Ovary (tissue), 10 donors: ENCODE measurements at places on chromosomes 7 and 10. TPM values are rescaled to one million over a fixed set of nuclear protein-coding genes. Genes with fewer than 3 reads are reported as not detected.
A peak's percentile ranks its signal among the peaks of the same experiment; 100 is the strongest.

Gene AKR1D1
- total RNA-seq = not detected

Gene USP54
- total RNA-seq = 31.7 TPM

Gene NPY
- not detected for total RNA-seq

Gene PTCD1
- total RNA-seq = 5.6 TPM

Gene LDB3
- total RNA-seq = 2.1 TPM

Gene PPP1R3C
- 2.9 TPM for total RNA-seq

Gene APBB1IP
- 1.2 TPM for total RNA-seq

DNA sequence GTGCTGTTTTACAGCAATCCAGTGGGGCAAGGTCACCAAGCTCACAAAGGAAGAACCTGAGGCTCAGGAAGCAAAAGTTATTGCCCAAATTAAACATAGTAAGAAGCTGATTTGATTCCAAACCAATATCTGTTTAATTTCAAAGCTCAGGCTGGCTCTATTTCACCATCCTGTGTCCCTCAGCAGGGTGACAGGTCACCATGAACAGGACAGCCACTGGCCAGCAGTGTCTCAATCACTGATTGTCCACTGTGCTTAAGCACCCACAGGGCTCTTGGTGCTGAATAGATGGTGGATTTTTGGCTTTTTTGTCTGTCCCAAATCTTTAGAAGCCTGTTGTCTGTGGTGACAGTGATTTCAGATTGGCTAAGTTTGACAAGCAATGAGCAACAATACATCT lies 146.4 kb upstream of the ZNF32 start:
- DNase-seq = no peak

DNA sequence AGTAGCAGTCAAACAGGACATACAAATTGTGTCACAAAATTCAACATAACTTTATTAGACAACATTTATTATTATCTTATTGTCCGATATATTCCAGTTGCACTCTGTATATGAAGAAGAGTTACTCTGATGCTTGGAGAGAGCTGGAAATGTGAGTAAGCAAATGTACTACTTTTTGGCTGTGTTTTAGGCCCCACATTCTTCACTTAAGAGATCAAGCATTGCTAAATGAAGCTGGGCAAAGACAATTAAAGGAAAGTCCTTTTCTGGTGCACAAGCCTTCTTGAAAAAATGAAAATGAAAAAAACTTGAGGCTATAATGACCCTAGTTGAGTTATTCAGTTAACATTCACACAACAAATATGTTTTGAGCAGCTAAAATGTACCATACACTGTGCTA lies 26.1 kb downstream of the MYPN start:
- no peak for DNase-seq

DNA sequence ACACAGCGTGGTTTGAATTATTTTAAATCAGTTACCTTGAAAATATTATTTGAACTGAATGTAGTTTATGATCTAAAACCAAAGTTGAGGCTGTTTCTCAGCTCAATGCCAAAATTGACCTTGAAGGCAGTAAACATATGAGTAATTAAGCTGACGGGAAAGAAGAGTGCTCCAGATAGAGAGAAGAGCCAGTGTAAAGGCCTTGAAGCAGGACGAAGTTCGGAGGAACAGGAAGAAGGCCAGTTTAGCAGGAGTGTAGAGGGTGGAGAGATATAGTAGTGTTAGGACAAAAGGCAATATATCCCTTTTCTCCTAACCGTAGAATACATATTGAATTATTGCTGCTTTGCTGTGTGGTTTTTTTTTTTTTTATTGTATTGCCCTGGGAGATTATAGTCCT lies 63.2 kb downstream of the CYP51A1 start:
- peak; percentile 24 for DNase-seq

- DNase-seq = no peak
Measured at GRCh38 chr10:129464251-129464650, 2.8 kb upstream of the MGMT start.

- no peak for DNase-seq
Measured at GRCh38 chr10:129741280-129741977, 222.6 kb downstream of the EBF3 start.

DNA sequence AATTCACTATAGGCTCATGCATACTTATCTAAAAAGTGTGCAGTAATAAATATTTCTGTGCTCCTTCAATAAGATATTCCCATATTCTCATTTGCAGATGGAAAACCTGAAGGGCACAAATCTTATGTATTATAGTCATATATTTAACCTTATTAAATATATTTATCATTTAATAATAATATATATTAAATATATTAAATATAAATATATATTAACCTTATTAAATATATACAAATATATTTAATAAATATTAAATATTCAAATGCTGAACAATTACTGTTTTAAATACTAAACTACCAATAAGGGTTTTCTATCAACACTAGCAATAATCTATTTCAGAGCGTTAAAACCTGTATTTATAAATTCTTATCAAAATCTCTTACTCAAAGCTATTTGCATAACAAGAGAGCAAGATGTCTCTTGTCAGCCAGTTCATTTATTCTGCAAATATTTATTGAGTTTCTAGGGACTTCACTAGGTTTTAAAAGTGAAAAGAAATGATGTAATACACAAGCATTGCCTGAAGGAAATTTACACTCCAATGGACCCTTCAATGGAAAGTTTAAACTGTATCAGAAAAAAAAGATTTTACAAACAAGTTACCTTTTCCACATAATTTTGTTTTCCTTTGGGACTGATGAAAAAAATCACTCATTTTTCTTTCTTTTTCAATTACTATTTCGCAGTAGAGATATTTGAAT lies 159.2 kb downstream of the AGMO start:
- no peak for DNase-seq

DNA sequence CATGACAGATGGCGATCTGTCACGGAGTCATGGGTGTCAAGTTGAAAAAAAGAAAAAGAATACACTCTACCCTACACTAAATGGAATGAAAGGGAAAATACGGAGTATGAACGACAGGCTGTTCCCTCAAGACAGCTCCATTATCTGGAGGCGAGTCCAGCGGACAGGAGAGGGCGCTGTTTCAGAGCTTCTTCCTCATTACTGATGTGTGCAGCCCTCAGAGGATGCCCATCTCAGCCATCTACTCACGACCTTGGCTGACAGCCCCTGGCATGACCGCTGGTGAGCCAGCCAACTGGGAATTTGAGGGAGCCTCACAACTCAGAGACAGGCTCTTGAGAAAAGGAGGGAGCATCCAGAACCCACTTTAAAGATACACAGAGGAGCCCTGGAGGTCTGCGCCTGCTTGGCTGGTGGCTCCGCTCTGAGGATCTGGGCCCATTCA lies 49.6 kb upstream of the SMNDC1 start:
- peak; percentile 60 for DNase-seq

DNA sequence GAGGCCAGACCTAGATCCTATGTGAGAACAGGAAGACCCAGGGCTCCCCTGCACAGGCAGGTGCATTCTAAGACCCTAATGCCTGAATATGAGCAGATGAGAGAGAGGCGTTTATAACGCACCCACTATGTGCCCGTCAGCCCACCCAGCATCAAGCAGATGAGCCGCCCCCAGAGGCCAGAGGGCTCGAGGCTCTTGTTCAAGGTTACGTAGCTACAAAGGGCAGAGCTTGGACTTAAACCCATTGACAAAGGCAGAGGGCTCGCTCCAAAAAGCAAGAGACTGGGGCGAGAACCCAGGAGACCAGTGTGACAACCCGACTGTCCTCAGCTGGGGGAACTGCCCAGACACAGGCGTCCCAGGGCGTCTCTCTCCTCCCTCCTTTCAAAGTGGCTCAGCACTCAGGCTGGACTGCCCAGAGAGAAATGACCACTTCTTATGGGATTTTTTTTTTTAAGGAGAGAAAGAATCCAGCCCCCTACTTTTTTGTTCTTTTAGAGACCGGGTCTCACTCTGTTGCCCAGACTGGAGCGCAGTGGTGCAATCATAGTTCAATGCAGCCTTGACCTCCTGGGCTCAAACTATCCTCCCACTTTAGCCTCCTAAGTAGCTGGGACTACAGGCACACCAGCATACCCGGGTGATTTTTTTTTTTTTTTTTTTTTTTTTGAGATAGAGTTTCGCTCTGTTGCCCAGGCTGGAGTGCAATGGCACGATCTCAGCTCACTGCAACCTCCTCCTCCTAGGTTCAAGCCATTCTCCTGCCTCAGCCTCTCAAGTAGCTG lies 40.1 kb downstream of the TNRC18 start:
- DNase-seq = no peak

DNA sequence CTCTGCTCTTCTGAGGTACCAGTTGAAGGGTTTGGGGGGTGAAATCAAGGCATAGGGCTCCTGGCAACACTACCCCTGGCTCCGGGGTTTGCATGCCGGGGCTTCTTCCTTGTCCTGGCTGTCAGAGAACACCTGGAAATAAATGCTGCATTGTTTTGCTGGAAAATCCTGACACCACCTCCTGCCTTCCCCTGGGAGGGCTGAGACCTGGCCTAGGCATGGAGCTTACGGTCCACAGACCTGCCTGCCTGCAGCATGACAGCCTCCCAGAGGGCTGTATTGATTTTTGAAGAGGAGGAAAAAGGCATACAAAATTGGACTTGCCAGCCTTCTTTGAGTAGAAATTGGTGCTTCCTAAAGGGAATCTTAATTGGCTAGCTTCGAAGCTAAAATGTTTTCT lies 227.1 kb downstream of the MGMT start:
- no peak for DNase-seq

- DNase-seq = no peak
Measured at GRCh38 chr10:66144016-66144415, 781.8 kb upstream of the LRRTM3 start.

DNA sequence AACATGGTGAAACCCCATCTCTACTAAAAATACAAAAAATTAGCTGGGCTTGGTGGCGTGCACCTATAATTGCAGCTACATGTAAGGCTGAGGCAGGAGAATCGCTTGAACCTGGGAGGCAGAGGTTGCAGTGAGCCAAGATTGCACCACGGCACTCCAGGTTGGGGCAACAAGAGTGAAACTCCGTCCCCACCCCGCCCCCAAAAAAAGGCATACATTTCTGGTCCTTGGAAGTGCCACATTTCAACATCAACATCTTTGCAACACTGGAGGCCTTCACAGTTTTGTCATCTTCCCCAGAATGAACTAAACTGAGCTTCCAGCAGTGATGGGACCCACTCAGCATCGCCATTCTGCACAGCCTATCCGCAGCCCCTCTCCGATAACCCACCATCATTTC lies 36.6 kb downstream of the FAM53B start:
- no peak for DNase-seq

DNA sequence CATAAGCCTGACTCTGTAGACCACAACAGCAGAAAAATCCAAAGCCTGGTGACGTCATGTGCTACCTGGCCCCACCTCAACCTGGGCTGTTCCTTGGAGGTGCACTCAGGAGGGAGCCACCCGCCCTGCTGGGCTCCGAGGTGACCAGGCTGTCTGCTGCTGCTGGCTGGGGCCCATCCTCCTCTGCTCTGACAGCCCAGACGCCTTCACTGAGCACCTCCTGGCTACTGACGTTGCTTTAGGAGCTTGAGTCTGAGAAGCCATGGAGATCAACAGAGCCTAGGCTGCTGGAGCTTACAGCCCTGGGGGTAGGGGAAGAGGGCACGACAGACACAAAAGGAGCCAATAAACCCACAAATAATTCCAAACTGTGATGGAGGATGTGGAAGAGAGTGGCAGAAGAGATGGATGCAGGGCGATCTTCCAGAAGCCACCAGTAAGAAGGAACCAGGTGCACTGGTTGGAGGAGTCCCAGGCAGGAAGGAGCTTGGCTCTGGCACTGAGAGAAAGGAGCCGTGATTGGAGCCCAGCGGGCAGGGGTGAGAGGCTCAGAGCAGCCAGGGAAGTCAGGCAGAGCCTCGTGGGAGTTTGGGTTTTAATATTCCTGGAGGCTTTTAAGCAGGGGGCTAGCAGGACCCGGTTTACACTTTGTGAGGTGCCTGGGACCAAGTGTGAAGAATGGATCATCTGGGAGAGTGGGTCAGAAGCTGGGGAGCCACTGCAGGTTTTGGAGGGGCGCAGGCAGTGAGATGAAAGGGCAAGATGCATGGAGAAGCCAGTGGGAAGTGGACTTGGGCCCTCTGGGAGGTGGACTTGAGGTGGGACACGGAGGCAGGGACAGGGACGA lies 1.7 kb upstream of the PTPRE start:
- DNase-seq = no peak

DNA sequence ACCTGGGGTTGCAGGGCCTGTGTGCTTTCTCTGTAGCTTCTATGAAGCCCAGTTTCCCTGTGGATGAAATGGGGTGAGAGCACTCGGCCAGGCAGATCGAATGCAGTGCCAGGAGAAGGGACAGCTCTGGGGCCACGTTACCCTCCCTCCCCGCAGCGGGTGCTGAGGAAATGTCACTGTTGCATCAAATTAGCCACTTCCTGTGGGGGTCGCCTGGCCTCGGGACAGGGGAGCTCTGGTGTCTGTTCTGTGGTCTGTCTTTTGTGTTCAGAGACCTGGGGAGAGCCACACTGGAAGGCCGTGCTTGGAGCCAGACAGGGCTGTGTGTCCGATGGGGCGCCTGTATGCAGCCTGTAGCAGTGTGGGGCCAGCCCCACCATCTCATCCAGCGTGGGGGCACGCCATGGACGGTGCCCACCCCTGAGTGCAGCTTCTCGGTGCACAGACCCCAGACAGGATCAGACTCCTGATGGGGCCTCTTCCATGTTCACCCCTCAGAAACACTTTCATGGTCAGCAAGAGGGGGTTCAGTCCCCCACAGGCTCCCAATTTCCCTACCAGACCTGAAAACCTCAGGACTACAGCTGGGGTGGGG lies 13.6 kb downstream of the TTYH3 start:
- DNase-seq = no peak

- no peak for DNase-seq
Measured at GRCh38 chr10:31017534-31018355, 13.9 kb downstream of the ZNF438 start.

DNA sequence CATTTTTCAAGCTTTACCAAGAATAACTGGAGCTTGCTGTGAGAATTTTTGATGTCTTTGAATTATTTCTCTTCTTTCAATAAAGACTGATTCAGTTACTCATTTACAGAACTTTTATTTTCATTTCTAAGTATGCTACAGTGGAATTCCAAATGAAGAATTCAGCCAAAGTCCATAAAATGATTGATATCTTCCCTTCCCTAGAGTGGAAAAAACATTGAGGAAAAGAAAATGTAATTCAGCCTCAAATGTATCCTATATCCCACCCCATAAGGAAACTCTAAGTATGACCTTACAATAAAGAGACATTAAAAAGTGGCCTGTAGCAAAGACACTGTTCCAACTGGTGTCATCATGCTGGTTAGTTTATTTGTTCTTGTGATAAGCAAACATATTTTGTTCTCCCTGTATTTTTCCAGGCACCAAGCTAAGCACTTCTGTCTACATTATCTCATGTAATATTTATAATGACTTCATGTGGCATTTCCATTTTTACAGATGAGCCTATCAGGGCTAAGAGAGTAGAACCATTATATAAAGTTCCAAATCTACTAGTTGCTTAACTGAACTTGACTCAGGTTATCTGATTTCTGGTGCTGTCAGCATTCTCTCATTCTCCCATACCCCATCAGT lies 450.4 kb downstream of the NEBL start:
- no peak for DNase-seq

DNA sequence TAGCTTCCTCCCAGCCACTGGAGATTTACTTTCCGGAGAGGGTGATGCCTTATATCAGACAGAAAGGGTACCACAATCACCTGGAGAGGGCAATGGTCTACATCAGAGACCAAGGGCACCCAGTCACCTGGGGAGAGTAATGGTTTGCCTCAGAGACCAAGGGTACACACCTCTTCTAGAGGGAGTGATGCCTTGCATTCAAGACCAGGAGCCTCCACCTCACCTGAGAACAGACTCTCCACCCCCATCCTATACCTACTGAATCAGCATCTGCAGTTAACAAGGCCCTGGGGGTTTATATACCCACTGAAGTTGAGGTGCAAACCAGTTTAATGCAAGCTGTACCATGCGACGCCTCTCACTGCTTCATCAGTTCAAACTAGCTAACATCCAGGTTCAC lies 270.2 kb upstream of the IGFBP3 start:
- DNase-seq = no peak
